ENCODE measurements at places on chromosomes 4 and X.

- DNase-seq = no peak
Observed at GRCh38 chr4:41505161-41505661, 32.7 kb upstream of the LIMCH1 start.

DNA sequence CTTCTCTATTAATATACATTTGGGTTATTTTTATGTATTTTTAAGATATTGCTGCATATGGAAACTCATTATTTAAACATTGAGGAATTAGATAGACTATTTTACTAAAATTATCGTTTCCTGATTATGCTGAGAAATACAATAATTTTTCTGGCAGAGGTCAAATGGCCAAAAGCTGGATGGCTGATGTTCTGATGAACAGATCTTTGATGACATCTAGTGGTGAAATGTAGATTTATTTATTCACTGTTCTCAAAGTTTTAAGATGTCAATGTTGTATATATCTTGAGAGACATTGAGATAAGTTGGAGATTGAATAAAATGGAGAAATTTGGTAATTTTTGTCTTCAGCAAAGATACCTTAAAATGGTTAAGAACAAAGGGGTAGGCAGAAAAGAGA, 96.2 kb downstream of the UGT8 start:
- no peak for DNase-seq

GRCh38 chr4:110681381-110681780, 58.5 kb upstream of the PITX2 start:
- no peak for DNase-seq

DNA sequence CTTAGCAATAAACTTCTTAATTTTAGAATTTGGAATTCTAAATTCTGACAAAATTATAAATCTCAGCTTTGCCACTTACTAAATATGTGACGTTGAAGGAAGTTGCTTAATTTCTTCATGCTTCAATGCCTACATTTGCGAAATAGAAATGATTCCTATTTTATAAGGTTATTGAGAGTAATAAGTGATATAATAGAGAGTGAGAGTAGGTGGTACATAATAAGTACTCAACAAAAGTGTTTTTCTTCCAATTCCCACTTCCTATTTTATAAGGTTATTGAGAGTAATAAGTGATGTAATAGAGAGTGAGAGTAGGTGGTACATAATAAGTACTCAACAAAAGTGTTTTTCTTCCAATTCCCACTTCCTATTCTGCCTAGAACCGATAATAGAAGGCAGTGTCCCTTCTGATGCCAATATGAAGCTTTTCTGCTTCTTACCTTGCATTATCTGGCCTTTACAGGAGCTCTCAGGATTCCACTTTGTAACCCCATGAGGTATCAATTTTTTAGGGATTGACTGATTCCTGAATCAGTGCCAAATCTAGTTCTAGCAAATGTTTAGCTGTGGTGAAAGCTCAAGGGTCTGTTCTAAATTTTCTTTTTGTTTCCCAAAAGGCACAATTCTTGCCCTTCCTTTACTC, 31.4 kb downstream of the VSIG4 start:
- DNase-seq = no peak

All from left colon (tissue), 2 donors.